ENCODE measurements at places on chromosomes 4 and X.

DNA sequence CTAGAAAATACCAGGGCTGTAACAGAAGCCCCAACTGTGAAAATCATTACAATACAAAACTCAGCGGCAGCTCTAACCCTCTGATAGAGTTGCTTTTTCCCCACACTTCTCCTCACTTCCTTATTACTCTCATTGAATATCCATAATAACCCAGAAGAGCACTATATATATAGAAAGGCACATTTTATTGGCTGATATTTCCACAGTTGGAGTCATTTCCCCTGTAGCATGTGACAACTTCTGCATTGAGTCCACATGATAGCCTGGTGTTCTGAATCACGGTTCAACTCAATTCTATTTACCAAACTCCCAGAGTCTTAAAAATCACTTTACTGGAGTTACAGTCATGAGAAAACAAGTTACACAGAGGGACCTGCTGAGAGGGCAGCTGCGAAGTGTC, 46.6 kb upstream of the NWD2 start:
- DNase-seq: no peak

DNA sequence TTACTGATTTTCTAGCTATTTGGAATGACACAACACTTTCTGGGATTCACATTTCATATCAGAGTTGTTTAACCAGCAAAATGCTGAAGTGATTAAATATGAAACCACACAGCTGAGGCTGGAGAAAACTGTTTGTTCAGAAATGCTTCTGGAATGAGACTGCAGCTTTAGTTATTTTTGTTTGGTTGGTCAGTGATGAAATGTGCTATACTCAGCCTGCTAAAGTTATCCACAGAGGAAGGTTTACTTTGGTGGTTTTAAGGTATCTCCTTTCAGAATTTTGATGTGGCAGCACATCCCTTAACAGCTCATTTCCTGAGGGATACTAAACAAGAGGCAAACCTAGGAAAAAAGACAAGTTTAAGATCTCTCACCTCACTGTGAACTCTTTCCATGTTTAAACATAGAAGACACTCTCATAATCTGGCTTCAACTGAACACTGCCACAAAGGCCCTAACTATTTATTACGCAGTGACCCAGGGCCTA, 106.6 kb upstream of the PDE5A start:
- DNase-seq: no peak

DNA sequence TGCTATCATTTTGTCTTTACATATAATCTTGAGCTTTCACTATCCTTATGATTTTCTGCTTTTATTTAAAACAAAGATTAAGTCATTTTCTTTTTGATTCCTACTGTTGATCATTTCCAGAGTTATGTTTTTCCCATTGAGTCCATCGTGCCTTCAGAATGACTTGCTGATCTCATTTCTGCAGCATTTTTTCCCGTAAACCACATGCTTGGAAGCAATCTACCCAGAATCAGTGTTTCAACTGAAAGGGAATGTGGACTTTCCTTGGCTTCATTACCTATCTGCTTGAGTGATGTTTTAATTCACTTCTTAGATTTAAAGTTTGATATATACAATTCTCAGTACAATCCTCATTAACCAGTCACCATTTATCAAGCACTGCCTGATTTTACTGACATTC, 192.4 kb upstream of the FSTL5 start:
- no peak for DNase-seq

GRCh38 chrX:136819031-136819703, 38.4 kb upstream of the ARHGEF6 start:
- no peak for DNase-seq

- DNase-seq: no peak
These were observed 8.7 kb downstream of the RXFP1 start for GRCh38 chr4:158530381-158530780.

DNA sequence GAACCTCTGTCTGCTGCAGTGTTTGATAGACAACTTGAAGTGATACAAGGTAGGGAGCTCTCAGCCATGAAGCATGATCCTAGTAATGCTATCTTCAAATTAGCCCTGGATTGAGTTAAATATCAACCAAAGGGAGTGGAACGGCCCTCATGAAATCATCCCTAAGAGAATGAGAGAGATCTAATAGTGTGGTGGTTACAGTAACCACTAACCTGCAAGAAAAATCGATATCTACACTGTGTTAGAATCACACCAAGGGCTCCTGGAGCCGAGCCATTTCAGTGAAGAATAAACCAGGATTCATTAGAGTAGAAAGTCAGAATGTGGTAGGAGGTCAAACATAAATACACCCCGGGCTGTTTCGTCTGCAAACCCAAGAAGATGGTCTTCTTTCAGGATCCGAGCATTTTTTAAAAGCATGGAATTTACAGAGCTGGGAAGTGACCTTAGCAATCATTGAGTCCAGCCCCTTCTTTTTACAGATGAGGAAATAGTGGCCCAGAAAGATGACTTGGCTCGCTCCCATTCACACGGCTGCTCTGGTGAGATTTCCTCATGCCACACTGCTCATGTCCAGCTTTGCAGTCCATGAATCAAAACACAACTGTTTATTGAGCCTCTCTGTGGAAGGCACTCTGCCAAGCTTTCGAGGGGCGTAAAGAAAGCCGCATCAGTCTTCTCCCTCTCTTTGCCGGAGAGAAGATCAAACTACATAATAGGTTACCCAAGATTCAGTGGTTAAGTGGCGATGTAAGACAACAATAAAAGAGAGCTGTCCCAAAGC, 5.5 kb upstream of the DCTD start:
- DNase-seq: no peak

DNA sequence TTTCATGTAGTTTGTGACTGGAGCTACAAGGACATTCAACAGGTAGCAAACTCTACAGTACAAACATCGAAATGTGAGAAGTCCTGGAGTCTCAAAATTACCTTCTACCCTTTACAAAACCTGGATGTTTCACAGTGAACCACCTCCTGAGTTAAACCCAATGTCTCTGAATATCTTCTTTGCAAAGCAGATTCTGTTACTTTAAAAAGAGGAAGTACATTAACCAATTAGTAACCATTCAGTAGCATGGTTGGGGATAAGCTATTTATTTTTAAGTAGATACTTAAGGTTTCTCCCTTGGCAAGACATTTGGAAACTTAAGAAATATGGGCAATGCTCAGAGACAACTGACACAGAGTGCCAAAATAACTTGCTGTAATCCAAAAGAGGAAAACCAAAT, 371.9 kb upstream of the NWD2 start:
- DNase-seq: no peak

DNA sequence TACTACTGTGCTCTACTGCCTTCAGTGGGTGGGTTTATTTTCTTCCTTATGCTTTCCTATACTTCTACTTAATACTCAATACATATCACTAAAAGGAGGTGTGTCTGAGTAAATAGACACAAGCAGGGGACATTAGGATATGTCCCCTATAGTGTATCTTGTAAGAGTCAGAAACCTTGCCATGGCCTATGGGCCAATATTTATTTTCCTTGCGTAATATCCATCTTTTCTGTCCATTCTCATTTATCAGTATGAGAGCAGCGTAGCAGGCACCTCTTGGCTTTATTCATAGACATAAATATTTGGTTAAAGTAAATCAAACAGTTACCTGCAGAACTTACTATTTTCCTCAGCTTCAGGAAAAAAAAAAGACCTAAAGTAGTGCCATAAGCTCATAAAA, 46.6 kb upstream of the PHF8 start:
- DNase-seq: no peak

DNA sequence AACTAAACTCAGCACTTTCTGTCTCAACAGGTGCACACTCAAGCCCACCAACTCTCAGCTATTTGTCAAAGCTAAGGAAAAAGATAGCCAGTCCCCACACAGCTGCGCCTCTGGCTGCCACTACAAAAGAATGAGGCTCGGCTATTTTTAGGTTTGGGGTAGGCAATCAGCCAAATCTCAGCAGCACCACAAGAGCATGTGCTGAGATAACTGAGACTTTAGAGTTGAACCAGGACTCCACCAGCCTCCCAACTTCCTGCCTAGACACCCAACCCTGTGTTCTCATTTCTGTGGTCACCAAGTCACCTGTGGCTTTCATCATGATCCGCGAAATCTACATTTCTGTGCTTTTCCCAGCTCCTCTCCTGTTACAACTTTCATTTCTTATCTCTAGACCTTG, 28.0 kb downstream of the DMD start:
- DNase-seq: no peak

DNA sequence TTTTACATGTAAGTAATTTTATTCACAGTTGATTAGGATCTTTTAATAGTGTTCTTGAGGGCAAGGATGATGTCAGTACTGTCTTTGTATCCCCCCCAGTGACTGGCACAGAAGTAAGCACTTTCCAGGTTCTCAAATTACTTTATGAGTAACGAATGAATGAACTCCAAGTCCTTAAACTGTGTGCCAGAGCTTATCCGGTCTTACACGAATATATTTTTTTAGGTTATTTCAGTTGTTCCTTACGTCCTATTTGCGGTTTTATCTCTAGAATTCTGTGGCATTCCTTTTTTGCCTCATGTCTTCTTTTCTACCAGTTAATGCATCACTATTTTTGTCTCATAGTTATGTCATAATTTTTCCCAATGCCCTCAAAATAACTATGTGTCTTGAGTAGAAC, 106.9 kb upstream of the MID1IP1 start:
- DNase-seq: no peak

DNA sequence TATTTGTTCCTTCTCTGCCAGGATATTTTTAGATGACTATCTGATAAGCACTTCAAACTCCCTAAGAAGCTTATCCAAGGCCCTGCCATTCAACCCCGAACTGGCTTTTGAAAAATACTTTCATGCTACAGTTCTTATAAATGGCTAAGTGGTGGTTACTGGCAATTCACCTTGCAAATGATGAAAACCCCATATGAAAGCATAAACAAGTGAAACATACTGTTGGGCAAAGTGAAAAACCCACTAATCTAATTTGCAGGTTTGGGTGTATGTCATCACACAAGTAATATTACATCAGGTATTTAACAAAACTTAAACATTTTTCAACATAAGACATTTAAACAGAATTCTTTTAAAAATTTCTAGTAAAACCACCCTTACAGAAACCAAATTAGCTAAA, 31.1 kb downstream of the TAPT1 start:
- DNase-seq: no peak

DNA sequence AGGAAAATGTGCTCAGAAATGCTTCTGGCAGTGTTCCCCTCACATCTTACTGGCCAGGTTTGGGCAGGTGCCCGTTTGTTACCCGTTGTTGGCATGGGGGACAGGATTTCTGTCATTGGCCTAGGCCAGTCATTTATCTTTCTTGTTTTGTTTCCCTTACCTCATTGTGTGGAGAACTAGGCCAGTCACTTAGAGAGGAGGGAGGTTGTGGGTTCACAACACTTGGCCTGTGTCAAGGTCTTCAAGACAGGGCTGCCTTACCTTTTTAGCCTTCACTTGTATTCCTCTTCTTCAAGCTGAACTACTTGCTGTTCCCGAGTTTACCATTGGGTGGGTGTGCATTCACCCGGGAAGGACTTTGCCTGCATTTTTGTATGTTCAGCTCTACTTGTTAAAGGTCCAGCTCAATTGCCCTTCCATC, 17.7 kb downstream of the SNX25 start:
- DNase-seq: no peak

DNA sequence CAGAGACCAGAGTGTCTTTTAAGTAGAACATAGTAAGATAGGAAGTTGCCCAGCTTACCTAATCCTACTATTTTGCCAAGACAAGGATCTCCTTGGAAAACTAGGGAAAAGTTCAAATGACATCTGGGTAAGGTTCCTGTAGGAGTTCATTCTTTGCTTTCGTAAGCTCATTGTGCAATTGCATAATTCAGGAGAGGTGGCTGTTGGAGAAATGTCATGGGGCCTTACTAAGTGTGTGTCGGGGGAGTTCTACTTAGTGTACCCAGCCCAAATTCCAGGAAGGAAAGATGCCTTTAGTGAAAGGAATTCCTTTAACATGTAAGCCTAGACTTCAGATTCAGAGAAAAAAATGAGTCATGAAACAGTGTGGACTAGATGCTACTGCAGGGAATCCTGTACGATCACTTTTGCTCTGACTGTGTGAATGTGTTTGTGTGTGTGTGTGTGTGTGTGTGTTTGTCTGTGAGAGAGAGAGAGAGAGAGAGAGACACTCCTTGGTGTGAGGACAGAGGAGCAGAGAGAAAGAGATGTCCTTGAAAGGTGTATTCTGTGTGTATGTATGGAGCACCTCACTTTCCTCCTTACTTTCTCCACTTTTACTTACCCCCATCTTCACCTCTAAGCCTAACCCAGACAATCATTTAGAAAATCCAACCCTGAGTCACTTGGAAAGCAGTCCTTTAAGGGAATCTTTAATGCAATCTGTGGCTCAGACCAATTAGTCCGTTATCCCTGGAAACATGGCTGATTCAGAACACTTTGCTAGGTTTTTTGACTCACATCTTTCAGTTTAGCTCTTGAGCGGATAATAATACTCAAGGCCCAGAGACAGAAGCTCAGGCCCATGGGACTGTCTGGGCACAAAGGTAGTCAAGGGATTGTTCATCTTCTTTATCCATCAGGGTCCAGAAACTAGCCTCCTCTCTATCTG, 114.5 kb upstream of the ACSL4 start:
- DNase-seq: no peak

- DNase-seq: no peak
These were observed 76.9 kb downstream of the SLC39A8 start for GRCh38 chr4:102268355-102268754.

- no peak for DNase-seq
These were observed 342.8 kb downstream of the DHX15 start for GRCh38 chr4:24241511-24241910.

GRCh38 chrX:153649178-153649914, 2.3 kb downstream of the DUSP9 start:
- DNase-seq: peak; percentile 44

DNA sequence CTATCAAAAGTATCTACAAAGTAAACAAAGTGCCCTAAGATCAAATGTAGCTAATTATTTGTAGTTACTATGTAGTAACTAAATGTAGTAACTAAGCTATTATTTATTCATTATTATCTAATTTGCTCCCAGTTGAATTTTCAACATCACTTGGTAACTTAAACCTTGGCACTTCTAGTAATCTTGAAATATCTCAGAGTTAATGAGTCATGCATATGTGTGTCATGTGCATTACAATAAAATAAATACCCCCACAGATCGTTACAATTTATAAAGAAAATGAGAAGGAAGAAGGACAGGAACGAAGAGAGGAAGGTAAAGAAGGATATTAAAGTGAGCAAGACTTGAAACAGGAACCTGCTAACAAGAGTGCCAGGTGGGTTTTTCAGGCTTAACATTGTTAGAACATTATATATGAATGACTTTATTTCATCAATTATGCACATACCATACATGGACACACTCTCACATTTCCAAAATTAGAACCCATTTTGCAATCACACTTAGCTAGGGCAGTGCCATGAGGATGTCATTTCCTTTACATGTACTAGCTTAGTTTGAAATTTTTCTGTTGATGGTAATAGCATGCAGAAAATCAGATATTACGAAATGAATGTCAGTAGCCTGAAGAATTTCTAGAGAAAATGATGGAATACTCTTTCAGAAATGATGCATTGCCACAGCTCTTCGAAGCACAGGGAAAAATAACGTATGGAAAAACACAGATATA, 1670.4 kb upstream of the AGA start:
- no peak for DNase-seq

- DNase-seq: peak; percentile 47
These were observed 87.7 kb downstream of the SHROOM2 start for GRCh38 chrX:9873952-9874351.

GRCh38 chr4:6873291-6873690, 36.3 kb upstream of the TBC1D14 start:
- DNase-seq: no peak
